Ovary (tissue), 10 donors: ENCODE measurements at places on chromosomes 13 and 19.

GRCh38 chr19:16459680-16460079 is 12.1 kb downstream of the EPS15L1 start:
- no peak for DNase-seq

GRCh38 chr19:17996826-17997316 is 11.1 kb upstream of the ARRDC2 start:
- DNase-seq: peak; percentile 92

- DNase-seq: no peak
Measured at GRCh38 chr13:102839462-102839861, 6.4 kb upstream of the ERCC5 start.

- DNase-seq: peak; percentile 74
Measured at GRCh38 chr19:58558066-58558622, at the start of gene UBE2M. Gene UBE2M (minus strand): TSS chr19:58558611. CDS start chr19:58558381, 230 bp downstream.

DNA sequence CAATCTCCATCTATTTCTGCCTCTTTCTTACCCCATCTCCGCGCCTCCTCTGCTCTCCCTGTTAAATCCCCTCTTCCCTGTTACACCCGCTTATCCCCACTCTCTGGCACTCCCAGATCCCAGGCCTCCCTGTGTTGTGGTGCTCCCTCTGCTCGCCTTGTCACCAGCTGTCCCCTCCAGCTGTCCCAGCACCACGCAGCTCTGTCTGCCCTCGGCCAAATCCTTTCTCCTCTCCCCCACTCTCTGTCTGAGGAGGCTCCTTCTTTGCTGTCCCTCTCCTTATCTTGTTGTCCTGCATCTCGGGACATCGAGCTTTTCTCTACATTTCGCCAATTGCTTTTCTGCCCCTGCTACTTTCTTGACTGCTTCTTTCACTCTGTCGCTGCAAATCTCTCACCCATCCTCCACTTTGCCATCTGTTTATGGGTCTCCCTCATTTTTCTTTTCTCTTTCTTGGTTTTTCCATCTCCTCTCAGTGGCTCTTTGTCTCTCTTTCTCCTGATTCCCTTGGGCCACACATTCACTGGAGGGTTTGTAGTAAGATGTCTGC is 941 bp downstream of the ZNF160 start:
- no peak for DNase-seq

- DNase-seq: peak; percentile 53
Measured at GRCh38 chr13:31431722-31432137, 232.0 kb downstream of the B3GLCT start.

DNA sequence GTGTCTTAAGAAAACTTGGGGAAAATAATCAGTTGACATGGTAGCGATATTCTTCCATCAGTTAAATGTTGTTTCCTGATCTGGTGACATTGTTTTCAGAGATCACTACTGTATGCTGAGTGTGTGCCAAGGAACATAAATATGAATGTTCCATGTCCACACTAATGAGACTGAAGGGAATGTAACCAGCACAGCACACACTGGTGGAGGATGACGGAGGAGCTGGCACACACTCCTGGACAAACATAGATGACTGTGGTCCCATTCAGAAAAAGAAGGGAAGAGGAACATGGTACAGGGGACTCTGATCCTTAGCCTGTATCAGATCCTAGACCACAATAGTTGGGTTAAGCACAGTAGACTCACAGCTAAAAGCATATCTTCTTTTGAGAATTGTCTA is 574.8 kb downstream of the MYO16 start:
- no peak for DNase-seq

DNA sequence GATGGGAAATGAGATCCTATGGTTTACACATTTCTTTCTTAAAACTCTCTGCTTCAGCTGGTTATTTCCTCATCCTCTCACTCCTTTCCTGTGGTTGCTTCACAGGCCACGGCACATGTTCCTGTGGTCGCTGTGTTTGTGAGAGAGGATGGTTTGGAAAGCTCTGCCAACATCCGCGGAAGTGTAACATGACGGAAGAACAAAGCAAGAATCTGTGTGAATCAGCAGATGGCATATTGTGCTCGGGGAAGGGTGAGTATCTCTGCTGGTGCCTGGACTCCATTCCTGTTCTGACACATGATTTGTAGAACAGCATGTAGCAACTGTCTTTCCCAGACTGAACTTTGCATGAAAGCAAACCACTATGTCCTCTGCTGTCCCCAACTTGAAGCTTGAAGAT is 254.2 kb downstream of the ITGBL1 start:
- DNase-seq: no peak

DNA sequence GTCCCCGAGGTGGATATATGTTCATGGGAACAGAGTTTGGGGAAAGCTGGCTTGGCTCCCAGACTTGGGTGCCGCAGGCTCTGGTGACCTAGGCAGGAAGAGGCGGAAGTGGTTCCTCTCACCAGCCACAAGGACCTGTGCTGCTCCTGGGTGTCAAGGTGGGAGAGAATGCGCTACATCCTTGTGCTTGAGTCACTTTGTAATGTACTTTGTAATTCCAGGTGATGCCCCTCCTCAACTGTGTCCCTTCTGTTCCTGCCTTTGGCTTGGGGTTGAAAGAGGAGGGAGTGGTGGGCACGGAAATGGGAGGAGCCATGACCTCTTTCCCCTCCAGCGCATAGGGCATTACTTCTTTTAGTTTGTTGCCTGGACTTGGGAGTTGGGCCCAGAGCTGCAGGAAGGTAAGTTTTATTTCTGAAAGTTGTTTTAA is 10.9 kb downstream of the GARRE1 start:
- DNase-seq: no peak

DNA sequence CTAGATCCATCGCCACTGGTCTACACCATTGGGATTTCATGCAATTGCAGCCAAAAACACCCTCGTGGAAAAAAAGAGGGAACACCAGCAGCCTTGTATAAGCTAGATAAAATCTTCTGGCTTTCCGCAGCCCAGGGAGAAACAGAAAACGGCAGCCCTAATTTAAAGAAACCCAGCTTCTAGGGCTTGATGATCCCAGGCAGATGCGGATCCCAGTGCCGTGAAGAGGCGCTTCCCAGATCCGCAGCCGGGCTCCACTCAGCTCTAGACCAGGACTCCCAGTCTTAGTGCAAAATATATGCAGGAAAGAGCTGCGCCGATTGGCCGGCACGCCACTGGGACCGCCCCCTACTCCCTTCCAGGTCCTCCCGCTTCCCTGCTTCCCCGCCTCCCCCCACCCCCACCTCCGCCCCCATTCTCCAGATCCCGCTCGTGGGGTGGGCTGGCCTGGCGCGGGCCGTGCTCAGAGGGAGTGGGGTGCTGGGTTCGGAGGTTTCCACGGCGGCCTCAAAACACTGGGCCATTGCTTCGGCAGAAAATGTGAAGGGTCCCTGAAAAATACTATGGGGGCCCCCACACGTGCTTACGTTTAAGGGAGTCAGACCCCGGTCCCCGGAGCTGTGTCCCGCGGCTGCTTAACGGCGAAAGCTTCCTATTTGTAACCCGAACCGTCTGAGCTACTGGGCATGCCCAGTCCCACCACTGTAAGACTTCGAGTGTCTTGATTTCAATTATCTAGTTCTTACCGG is 63.1 kb downstream of the SERP2 start:
- peak; percentile 95 for DNase-seq

- DNase-seq: no peak
Measured at GRCh38 chr19:5473646-5474045, 18.4 kb downstream of the ZNRF4 start.

GRCh38 chr19:7159105-7159933 is 89.8 kb downstream of the ZNF557 start:
- no peak for DNase-seq

DNA sequence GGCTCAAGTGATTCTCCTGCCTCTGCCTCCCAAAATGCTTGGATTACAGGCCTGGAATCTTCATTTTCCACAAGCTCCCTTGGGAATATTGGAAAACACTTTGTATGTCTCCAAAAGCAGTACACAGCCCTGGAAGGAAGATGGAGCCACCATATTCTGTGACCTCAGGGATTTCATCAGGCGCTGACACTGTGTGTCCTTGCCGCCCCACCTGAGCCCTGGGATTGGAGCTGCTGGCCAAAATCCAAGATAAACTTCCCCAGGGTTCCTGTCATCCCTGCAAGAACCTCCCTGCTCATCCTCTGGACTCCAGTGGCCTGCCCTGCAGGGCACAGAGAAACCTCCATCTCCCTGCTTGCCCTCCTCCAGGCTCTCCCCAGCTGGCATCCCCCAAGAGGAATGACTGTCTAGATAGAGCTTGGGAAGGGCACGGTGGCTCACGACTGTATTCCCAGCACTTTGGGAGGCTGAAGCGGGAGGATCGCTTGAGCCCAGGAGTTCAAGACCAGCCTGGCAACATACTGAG is 1.3 kb upstream of the GNG7 start:
- DNase-seq: no peak

DNA sequence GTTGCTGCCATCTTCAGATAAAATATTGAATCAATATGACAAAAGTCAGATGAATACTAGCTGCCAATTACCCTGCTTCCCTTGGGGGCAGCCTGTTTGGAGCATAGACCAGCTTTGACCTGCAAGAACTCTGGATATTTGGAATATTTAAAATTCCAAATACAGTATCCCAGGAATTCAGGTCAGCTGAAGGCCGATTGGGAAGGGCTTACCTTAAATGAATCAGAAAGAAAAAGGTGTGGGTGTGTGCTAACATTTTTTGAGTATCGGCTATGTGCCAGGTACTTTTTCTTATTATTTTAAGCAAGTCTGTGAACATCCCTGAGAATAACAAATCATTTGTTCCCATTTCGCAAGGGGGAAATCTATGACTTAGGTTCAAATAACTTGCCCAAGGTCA is 1.8 kb upstream of the RUBCNL start:
- no peak for DNase-seq

- DNase-seq: no peak
Measured at GRCh38 chr13:22599156-22599555, 581.6 kb upstream of the SGCG start.

GRCh38 chr13:28953714-28954418 is 133.7 kb downstream of the MTUS2 start:
- no peak for DNase-seq

DNA sequence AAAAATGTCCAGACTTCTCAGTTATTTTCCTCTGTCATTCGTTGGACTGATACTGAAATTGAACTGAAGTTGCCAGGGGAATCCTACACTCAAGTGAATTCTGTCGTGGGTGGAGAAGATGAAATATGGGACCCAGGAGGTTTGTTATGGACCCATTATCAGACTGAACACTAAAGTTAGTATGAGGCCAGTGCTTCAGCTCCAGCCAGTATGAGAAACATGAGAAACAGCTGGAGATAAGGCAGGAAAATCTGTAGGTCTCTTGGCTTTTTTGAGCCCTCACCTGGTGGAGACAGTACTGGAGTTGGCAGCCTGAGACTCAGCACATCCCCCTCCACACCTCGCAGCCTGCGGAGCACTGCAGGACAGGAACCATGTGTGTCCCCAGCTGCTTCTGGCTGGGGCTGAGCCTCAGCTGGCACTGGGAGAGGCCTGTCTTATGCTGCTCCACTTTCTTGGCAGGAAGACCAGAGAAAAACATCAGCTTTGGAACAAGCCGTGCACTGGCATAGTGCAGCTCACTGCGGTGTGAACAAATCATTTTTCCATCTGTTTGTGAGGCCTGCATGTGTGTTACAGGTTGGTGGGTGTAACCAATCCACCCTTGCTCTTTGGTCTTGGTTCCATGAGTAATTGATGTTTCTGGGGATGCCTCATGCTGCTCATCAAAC is 641.0 kb downstream of the FGF9 start:
- no peak for DNase-seq

DNA sequence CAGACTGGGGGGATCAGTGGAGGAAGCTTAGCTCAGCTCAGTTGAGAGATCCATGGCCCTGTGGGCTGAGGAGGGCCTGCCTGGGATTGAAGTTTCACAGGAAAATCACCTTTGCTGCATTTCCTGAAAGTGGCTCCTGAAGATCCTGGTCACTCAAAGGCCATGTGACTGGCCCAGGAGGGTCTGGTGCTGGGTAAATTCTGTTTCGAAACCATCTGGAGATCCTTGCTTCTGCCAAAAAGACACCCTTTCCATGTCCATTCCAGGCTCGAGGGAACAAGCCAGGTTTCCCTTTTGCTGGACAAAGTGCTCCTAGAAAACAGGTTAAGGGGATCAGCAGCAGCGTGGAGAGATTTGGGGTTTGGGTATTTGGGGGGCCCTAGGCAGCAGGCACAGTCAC is 293.3 kb downstream of the ZNF536 start:
- no peak for DNase-seq

DNA sequence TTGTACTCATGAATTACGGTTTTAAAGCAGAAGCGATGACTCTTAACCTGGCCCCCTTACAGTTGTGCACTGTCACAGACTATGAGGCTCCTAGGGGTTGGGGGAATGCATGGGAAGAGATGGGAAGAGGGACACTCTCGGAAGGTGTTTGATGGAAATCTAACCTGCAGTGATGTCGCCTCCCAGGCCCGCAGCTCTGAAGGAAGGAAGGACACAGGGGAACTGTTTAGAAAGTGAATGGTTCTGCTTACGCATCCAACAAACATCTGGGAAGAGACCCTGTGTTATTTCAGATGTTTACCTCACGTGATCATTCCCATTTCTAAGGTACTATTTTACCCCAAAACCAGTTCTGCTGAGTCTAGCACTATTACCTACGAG is 48.0 kb upstream of the SLC7A9 start:
- DNase-seq: no peak

DNA sequence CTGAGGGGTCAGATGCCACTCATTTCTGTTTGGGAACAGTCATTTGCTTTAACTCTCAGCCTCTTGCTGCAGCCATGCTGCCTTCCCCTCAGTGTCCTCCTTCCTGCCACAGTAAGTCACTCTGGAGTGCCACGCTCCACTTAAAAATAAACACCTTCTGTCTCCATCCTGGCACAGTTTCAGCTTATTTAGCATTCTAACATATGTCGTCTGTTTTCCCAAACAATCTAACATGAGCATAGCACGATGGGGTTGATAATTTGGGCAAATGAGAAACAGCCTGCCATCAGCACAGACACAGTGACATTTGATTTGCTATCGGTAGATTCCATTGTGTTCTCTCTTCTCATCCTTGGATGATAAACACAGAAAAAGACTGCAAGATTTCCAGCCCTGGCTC is 768.6 kb downstream of the UQCRFS1 start:
- no peak for DNase-seq

DNA sequence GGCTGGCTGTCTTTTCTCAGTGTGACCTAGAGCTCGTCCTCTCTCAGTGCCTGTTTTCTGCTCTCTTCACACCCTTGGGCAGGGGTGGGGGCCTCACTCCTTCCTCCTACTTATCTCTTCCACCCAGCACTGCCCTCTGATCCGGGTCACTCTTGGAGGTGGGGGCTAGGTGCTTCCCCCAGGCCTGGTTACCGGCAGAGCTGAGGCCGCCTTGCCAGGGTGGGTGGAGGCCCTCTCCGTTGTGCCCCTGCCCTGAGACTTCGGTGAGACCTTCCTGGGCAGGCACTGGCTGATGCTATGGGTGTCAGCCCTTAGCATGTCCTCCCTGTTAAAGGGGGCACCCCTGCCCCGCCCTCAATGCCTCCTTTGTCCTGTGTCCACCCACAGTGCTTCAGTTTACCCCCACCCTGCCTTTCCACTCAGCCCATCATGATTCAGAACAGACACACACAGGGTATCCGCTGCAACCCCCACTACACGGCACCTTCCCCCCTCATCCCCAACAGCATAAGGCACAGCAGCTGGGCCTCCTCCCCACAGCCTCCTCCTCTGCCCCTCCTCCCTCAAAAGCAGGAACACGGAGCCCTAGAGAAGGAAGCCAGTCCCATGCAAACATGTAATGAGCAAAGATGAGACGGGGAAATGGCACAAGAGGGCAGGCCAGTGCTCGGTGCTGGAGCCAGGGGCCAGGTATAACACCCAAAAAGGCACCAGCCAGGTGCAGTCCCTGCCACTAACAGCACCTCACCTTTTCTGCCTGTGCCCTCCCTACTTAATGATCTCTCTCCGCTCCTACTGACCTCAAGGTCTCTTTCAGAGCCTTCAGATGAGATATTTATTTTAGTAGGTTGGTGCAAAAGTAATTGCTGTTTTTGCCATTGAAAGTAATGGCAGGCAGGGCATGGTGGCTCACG is 9.8 kb downstream of the ZGLP1 start:
- no peak for DNase-seq
